ENCODE measurements at places on chromosomes 5 and 9.

- DNase-seq: no peak
Observed at GRCh38 chr5:35886381-35886780, 29.7 kb downstream of the IL7R start.

DNA sequence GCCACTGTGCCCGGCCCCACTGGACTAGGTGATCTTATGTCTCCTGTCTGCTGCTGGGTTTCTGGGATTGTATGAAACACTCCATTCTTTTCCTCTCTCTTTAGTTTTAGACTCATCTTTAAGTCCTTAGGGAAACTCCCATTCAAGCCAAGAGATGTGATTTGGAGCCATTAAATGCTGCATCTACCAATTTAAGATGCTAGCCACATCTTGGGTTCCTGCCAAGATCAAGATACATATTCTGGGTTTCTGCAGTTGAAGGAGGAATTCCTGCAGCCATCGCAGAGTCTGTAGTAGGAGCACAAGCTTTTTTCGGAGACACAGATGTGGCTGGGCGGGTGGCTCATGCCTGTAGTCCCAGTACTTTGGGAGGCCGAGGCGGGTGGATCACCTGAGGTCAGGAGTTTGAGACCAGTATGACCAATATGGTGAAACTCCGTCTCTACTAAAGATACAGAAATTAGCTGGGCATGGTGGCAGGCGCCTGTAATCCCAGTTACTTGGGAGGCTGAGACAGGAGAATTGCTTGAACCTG, 23.2 kb downstream of the STXBP1 start:
- DNase-seq: no peak

DNA sequence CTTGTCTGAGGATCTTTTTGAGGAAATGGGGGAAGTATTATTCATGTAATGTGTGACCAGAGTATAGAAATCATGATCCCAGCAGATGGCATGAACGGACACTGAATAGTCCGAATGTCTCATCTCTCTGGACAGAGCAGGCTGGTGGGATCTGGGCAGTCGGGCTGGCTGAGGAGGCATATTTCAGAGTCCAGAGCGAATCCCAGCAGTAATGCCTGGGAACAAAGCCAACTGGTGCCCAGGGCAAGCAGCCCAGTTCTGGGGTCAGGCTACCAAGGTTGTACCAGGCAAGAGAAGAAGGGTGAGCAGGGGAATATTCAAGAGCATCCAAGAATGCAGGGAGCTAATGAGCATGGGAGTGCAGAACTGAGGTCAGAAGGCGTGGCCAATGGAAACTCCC, 306.4 kb downstream of the ZSWIM6 start:
- DNase-seq: no peak

- peak; percentile 42 for DNase-seq
Observed at GRCh38 chr5:155699385-155699784, 627.6 kb upstream of the SGCD start.

DNA sequence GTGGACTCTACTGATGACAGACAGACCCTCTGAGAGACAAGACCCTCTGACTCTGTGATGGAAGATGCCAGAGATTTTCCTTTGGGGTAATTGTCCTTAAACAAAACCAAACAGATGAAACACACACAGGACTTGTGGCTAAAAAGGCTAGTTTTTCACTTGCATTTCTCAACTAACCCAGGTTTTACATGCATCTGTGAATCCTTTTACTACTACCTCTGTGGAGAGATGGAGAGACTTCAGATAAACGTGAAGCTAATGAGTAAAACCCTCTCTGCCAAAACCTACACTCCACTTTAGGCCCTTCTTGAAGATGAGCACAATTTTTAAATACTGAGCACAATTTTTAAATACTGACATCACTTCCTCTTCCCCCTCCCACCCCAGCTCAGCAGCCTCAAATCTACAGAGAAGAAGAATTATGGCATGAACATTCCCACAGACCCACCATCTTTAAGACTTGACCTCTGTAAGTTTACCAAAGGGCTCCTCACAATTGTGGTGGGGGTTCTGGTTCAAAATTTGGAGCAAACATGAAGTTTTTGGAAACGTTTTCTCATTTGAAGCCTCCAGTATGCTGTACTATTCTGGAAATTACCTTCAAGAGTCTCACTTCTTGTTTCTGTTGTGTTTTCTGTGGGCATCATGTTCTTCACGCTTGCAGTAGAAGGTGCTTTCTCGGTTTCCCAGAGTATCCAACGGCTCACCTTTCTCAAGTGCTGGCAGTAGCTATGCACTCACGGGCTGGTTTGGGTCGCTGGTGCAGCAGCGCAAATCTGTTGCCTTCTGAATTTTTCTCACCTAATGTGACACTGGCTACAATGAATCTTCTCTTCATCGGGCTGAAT, 42.7 kb downstream of the ACER2 start:
- DNase-seq: no peak

All from GM23338 (cell line).